RKO (cell line): ENCODE measurements at places on chromosomes 6 and 20.
A peak's percentile ranks its signal among the peaks of the same experiment; 100 is the strongest.

GRCh38 chr6:44342052-44342451, 398 bp upstream of the SPATS1 start:
- DNase-seq: no peak

DNA sequence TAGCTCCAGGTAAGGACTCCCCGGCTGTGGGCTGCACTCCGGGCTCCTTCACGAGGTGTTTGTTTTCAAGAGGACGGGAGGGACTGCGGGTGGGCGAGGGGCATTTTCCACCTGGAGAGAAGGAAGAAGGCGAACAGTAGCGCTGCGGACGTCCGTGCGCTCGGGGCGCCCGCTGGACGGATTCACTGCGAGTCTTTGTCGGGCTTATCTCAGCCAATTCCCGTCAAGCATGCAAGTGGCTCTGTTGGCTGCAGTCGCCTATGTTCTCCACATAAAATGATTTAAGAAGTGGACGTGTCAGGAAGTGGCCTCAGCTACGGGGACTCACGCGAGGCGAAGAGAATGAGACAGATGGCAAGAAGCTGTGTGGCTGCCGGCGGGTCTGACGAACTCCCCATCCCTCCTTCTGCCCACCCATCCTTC, 332 bp downstream of the GRIK2 start:
- no peak for DNase-seq

DNA sequence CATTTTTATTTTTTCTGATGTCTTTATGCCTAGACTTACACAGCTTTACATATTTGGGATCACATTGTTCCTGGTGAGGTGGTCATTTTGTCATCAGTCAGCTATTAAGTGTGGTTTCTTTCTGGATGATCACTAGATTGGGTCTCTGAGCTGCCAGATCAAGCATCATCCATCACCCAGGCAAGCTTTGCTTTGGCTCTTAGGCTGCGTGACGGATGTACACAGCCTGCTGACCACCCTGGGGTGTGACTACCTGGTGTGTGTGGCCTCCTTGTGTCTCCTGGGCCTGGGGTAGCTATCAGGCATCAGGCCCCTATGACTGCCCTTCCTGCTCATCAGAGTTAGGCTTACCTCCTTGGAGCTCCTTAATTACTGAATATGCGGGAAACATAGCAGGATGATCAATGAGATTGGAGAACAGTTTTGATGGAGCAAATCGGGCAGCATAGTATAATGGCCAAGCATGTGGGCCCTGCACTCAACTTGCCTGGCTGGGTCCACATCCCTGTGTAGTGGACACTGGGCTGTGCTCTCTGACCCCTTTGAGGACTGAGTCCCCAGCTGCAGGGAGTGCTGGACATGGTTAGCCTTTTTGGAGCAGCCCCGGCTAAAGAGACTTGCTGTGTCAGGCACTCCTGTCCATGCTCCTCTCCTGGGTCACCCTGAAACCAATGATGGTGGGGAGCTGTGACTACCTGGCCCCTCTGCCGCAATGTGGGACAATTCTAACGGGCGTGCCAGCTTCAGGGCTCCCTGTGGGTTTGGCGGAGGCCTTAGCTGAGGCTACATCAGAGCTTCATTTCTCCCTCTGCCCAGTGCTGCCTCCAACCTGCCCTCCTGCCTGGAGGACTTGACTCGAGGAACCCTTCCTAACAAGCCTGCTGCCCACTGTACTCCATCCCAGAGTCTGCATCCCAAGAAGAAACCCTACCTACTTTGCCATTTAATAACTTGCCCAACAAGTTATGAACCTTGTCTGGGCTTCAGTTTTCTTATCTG, 8.2 kb downstream of the DAAM2 start:
- DNase-seq: no peak

- DNase-seq: no peak
These were observed 130.8 kb upstream of the TNFAIP3 start for GRCh38 chr6:137736048-137736818.

GRCh38 chr6:20969551-20969950, 435.3 kb downstream of the CDKAL1 start:
- no peak for DNase-seq

DNA sequence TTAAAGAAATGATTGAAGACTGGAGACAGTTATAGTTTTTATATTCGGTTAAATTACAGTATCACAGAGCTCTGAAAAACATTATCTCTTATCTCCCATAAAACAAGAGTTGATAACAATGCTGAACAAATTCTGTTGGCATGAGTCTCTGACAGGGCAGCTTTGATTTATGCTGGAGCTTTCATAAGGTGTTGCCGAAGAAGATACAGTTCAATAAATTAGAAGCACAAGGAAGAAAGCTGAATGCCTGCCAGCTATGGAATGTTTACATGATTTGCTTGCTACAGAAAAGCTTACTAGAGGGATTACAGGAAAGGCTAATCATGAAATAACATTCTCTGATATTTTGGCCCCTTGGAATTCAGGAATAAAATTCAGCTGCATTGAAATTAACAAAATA, 431.9 kb upstream of the GJE1 start:
- no peak for DNase-seq

DNA sequence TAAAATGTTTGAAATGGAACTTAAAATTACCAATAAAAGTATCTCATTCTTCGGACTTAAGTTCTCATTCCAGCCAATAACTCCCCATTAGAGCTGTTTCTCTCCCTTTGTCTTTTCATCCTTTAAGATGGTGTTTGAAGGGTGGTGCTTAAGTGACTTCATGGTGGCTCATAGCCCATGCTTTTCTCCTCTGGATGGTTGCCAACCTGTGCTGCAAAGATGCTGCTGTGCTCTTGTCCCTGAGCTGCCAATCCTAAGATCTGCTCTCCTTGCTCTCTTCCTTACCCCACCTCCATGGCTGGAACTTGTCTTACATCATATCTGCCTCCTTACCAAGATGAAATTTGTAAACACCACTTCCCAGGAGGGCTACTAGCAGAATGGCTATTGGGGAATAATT, 31.6 kb upstream of the PNRC1 start:
- DNase-seq: peak; percentile 47

- no peak for DNase-seq
These were observed 134.3 kb downstream of the ANKRD60 start for GRCh38 chr20:58094160-58094559.

DNA sequence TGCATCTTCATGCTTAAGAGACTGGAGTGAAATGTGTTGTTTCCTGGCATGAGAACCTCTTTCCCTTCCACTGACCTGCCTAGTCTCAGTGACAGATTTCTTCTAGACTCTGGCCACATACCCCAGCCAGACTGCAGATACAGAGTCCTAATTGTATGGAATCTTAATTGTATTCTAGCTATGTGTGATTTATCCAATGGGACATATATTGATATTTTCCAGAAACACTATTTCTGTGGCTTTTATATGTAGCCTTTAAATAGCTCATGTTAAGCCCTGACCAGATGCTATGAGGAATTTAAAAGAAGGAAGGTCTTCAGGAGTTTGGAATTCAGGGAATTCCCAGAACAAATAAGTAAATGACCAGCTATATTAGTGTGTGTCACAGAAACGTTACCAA, 99.0 kb downstream of the FIG4 start:
- DNase-seq: no peak

DNA sequence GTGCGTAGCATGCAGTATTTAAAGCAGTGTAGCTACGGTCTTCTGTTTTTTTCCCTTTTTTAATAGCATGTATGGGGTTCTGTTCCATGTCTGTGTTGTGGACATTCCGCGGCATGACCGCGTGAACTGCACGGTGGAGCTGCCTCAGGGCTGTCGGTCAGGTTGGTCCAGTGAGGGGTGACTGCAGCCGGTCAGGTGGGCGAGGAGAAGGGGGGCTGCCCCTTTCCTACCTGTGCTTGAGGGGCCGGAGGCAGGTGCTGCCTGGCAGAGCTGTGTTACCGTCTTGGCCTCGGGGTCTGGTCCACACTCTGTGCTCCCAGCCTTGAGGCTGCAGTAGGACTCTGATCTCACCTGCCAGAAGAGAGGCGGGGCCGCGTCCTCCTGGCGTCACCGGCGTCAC, 24.5 kb downstream of the UCKL1 start:
- DNase-seq: no peak

DNA sequence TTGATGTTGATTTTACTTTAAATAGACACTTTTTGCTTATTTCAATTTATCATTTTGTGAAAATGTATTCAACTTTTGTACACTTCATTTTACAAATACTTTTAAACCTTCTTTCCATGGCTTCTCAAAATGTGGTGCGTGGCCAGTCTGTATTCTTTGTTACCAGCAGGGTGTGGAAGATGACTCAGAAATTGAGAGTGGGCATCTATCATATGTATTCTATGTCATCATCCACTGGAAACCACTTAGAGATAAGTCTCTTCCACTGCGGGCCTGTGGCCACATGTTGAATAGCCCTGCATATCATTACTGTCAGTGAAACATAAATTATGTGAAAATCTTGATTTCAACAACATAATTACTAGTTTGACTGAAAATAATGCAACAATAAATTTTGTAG, 52.6 kb upstream of the MC3R start:
- no peak for DNase-seq

DNA sequence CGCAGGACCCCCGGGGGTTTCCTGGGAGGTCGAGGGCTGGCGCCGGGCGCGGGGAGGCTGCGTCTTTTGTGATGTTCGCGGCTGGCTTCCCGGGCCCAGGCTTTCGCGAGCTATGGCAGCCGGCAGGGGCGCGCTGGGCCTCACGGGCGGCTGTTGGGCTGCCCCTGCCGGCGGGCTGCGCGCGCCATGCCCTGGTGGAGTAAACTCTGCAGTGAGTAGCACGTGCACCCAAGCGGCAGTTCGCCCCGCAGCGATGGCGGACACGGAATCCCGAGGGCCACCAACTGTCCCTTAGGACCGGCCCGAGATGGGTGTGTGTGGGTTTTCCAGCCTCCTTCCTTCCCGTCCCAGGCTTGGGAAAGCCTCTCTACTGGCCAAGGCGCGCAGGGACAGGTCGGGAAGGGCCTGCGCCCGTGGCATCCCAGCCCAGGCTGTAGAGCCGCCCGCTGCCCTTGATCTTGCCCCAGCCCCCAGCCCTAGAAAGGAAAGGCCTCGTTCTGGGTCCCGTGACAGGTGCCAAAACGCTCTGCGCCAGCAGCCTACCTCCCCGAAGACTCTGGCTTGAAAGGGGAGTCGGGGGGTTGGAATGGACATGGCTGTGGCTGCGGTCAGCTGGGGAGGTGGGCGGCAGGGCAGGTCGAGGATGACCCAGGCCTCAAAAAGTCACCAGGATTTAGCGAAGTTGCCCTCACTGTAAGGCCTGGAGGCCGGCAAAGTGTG, 49.7 kb downstream of the ZBTB2 start:
- no peak for DNase-seq

- DNase-seq: no peak
These were observed 14.4 kb upstream of the PLCB1 start for GRCh38 chr20:8117636-8118035.

DNA sequence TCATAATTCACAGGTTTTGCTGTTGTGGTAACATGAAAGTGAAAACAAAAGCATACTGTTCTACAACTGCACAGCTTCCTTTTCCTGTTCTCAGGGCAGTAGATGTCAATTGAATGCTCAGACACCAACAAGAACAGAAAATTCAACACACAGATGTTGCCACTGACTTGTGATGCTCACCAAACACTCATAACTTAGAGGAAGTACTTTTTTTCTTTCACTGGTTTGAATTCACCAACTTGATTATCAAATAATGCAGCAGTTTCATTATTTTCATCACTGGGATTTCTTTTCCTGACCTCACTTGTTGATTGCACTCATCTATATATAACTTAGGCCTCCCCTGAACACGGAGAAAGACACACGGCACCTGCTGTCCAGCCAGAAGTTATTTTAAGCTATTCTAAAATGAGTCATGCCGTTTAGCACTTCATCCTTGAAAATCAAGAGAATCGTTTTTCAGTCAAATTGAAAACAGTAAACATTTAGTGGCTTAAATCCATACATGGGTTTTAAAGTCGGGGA, 949 bp downstream of the TXLNB start:
- no peak for DNase-seq

- no peak for DNase-seq
These were observed 903 bp downstream of the SLC4A11 start for GRCh38 chr20:3237958-3238615.

DNA sequence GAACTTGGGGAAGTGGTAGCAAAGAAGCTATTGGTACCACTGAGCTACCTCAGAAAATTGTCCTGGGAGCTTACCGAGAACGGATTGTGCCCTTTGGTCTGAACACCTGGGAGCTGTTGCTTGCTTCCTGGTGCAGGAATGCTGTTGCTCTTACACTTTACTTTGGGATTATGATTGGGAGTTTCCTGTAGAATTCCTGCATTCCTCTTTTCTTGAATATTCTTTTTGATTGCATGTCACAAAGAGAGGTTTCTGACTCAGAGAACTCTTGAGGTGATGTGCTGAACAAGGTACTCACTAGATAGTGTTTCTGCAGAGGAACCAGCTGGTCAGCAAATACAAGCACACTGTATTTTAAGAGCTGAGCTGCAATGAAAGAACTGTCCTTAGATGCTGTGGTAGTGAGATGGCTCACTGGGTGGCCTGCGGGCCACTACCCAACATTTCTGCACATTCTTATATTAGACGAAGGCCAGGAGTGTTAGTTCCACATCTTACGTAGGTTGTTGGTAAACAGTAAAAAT, 35.0 kb downstream of the LRRC1 start:
- DNase-seq: no peak

- no peak for DNase-seq
These were observed 413.2 kb downstream of the CDH26 start for GRCh38 chr20:60371384-60371783.

GRCh38 chr6:82629921-82630320, 266.3 kb downstream of the TPBG start:
- no peak for DNase-seq

GRCh38 chr6:6320901-6321300, 439 bp upstream of the F13A1 start:
- no peak for DNase-seq

GRCh38 chr6:130148181-130148580, 74.6 kb downstream of the SAMD3 start:
- no peak for DNase-seq

DNA sequence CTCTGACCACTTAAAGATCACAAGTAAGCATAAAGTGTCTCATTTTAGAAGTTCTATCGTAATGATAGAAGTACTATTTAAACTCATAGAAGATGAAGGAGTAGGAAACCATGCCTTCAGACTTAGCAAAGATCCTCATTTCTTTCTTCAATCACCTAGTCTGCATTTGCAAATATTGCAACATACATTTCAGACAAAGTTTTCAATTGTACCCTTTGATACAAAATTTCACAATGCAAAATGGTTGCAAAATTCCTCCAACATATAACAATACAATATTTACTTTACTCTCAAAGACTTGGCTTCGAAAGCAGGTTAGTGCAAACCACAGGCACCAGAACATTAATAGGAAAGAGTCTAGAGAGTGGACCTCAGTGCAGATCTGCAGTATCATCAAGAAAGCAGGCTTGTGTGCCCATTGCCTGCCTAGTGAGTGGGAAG, 16.1 kb upstream of the ROS1 start:
- DNase-seq: no peak

- DNase-seq: no peak
These were observed 19.3 kb downstream of the RIPOR2 start for GRCh38 chr6:24916496-24916895.
